ENCODE measurements at places on chromosomes 6 and 20. TPM values are rescaled to one million over a fixed set of nuclear protein-coding genes. Genes with fewer than 3 reads are reported as not detected.

GRCh38 chr6:78380541-78380940 is 486.8 kb upstream of the IRAK1BP1 start:
- DNase-seq, result no peak

- DNase-seq, result peak; percentile 79
These were observed at the start of gene TMEM200A for GRCh38 chr6:130365166-130366106. TMEM200A (plus strand) TSS chr6:130366017; CDS start chr6:130440423, 74,406 bp downstream.

DNA sequence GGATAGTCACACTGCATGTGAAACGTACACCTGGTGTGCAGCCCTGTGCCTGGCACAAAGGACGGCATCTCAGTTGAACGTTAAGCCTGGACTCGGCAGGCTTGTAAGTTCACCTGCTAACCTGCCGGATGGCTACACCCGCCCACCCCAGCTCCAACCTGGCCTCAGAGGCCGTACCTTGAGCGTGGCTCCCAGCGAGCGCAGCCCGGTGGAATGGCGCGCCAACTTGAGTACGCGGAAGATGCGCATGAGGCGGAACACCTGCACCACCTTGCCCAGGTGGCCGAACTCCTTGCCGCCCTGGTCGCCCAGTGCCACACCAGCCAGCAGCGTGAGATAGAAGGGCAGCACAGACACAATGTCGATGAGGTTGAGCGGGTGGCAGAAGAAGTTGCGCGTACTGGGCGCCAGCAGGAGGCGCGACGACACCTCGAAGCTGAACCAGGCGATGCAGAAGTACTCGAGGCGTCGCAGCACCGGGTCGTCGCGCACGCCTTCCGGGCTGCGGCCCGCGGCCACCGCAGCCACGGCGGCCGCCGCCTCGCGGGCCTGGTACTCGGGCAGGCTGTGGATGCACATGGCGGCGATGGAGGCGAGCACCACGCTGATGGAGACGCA is 3.3 kb downstream of the KCNS1 start:
- peak; percentile 41 for DNase-seq

GRCh38 chr20:62405108-62405980 is 1.7 kb downstream of the CABLES2 start:
- no peak for DNase-seq

DNA sequence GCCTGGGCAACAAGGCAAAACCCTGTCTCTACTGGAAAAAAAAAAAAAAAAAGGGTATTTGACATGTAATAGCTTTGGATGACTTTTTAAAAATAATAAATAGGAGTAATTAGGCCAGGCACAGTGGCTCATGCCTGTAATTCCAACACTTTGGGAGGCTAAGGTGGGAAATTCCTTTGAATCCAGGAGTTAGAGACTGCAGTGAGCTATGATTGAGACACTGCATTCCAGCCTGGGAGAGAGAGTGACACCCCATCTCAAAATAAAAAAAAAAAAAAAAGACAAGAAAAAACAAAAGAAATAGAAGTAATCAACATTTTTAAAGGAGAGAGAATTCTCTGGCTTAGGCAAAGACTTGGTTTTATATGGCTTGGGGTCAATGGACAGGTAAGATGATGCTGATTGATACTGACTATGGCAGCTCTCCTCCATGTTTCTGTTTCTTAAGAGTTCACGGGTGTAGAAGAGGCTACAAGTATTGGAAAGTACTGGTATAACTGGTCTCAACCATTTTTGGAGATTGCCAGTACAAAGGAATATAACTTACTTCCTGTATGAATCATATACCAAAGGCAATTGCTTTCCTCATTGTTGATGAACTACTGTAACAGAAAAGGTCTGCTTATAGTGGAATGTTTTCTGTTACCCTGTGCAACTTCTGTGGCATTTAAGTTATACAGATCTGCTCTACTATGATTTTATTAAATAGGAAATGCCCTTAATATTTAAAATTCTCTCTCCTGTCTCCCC is 10.1 kb downstream of the MAP3K5 start:
- no peak for DNase-seq

DNA sequence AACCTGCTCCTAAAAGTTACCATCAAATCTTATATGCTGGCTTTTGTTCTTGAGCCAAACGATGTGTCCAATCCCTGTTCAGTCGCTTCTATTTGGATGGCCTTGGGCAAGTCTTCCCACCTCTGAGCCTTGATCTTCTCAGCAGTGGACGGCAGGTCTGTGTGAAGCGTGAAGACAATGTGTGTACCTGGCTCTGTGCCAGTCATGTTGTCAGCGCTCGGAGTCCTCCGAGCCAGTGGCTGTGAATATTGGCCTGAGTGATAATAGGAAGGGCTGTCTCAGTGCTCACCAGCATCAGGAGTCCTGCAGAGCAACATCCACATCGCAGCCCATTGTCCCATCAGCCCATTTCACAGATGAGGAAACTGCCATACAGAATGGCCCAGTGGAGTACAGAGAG is 219.0 kb downstream of the CDC5L start:
- no peak for DNase-seq

DNA sequence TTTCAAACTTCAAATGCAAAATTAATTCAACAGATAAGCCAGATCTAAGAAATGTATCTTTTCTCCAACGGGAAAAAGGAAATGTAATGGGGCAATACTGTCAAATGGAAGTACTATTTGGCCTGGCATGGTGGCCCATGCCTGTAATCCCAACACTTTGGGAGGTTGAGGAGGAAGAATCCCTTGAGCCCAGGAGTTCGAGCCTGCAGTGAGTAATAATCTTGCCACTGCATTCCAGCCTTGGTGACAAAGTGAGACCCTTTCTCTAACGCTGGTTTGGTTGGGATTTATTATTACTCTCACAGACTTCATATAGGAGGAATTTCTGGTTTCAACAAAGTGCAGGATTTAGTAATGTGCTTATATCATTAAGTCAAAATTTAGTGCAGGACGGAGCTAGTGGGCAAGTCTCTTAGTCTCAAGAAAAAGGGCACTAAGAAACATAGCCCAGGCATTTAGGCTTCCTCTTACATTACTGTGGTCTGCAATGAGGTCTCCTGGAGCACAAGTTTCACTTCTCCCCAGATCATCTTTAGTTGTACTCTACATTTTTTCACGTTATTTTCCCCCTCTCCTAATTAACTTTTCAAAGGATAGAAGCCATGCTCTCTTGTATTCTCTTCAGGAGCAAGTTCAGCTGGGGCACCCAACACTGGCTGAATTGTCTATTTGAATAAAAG is 23.1 kb downstream of the TRIM27 start:
- no peak for DNase-seq

- no peak for DNase-seq
These were observed 382.6 kb upstream of the JAG1 start for GRCh38 chr20:11056414-11056813.

DNA sequence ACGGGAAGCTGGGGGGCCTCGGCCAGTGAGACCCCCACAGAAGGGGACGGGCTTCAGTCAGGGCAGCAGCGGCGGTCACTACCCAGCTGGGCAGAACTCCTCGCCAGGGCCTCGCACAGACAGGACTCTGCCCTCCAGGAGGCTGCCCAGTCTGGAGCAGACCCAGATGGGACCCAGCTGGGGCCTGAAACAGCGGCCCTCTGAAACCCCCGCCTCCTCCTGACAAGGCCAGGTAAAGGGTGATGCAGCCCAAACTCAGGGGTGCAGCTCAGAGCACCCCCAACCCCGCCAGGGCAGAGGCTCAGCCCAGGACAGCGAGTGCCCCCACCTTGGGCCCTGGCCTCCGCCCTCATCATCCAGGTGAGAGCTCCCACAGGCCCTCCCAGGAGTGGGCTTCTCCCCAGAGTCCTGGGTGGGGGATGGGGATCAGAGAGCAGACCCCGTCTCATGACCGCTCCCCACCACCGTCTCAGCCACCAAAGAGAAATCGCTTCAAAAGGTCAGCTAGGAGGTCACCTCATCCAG is 2.2 kb downstream of the EEF1A2 start:
- DNase-seq, result no peak

DNA sequence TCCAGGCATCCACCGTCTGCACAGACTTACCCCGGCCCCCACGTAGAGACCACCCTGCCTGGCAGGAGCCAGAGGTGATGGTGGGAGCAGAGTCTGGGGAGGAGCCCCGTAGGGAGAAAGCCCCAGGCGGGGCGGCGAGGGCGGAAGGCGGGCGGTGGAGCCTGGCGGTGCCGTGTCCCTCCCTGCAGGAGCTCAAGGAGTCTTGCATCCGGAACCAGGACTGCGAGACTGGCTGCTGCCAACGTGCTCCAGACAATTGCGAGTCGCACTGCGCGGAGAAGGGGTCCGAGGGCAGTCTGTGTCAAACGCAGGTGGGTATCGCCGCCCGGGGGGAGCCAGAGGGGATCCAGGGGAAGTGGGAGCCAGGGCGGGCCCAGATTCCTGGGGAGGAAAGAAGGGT is 6.0 kb downstream of the CLPSL1 start:
- DNase-seq, result no peak

DNA sequence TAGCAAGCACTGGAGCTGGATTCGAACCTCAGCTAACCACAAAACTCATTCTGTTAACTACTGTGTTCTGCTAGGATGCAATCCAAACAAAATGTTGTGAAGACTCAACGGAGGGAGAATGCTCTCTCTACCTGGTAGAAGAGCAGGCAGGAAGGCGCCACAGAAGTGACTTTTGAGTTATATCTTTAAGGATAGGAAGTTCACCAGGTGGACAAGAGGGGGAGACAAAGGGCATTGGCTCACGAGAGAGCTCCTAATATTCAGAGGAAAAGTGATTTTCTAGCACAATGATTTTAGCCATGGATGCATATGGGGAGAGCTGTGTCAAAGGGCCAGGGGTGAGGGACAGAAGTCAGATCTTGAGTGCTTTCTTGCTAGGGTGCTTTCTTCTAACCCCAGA is 108.4 kb upstream of the MAFB start:
- DNase-seq, result no peak

GRCh38 chr6:87722540-87723169 is 20.6 kb upstream of the AKIRIN2 start:
- no peak for DNase-seq

DNA sequence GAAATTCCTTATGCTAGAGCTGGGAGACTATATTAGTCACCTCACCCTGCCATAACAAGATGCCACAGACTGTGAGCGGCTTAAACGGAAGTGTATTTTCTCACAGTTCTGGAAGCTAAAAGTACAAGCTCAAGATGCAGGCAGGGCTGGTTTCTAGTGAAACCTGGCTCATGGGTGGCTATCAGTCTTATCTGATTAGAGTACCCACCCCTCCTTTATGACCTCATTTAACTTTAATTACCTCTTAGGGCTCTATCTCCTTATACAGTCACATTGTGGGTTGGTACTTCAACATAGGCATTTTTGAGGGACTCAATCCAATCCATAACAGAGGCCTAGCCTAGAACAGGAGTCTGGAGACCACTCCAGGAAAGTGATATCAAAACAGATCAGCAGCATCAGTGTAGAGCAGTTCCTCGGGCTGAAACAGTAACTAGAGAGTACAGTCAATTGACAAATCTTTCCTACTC is 2.3 kb upstream of the SNRNP48 start:
- DNase-seq, result no peak

- no peak for DNase-seq
These were observed 68.8 kb upstream of the EPB41L1 start for GRCh38 chr20:36085686-36086267.

GRCh38 chr6:128259029-128259724 is 261.2 kb downstream of the PTPRK start:
- DNase-seq, result no peak

DNA sequence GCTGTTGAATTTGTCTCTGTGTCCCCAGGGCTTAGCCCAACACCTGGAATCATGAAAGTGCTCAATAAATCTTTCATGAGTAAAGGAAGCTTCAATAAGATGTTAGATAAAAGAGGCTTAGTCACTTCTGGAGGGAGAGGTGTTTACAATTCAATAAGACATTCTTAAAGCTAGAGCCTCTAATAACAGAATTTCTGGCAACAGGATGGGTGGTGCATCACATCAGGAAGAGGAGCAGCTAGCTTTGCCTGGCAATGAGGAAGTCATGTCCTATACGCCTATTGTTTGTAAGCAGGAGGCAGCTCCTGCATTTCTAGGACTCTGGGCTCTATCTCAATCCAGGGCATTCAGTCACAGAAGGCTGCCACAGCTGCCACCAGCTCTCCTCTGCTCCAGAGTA is 638.5 kb downstream of the EPM2A start:
- DNase-seq, result no peak

The CGAS gene
- 2.5 TPM for polyA plus RNA-seq

The XKR7 gene
- 0.43 TPM for polyA plus RNA-seq

The CHRNA4 gene
- 8.6 TPM for polyA plus RNA-seq

The COL9A3 gene
- 30.0 TPM for polyA plus RNA-seq

The LY6G6D gene
- polyA plus RNA-seq, result not detected

The SPATA2 gene
- polyA plus RNA-seq, result 9.6 TPM

The DDO gene
- polyA plus RNA-seq, result 0.61 TPM

The TSHZ2 gene
- polyA plus RNA-seq, result 13.9 TPM

The HRH3 gene
- 0.19 TPM for polyA plus RNA-seq

The EBF4 gene
- 33.5 TPM for polyA plus RNA-seq

The OOEP gene
- 0.79 TPM for polyA plus RNA-seq

The SCGN gene
- 0.12 TPM for polyA plus RNA-seq

The FNDC11 gene
- 1.9 TPM for polyA plus RNA-seq

The HEY2 gene
- 6.4 TPM for polyA plus RNA-seq

The GHRH gene
- polyA plus RNA-seq, result not detected

The GSTA2 gene
- 0.27 TPM for polyA plus RNA-seq

The GZF1 gene
- 17.6 TPM for polyA plus RNA-seq

All from renal pelvis (tissue), 12 donors.